ENCODE measurements at places on chromosomes 11 and 22. TPM values are rescaled to one million over a fixed set of nuclear protein-coding genes. Genes with fewer than 3 reads are reported as not detected.

Gene TMEM151A
- total RNA-seq, result not detected

Gene MMP11
- 1.0 TPM for total RNA-seq

Gene P2RY6
- total RNA-seq, result not detected

Gene MN1
- 0.29 TPM for total RNA-seq

Gene RAC2
- total RNA-seq, result 834 TPM

Gene POU2AF3
- not detected for total RNA-seq

DNA sequence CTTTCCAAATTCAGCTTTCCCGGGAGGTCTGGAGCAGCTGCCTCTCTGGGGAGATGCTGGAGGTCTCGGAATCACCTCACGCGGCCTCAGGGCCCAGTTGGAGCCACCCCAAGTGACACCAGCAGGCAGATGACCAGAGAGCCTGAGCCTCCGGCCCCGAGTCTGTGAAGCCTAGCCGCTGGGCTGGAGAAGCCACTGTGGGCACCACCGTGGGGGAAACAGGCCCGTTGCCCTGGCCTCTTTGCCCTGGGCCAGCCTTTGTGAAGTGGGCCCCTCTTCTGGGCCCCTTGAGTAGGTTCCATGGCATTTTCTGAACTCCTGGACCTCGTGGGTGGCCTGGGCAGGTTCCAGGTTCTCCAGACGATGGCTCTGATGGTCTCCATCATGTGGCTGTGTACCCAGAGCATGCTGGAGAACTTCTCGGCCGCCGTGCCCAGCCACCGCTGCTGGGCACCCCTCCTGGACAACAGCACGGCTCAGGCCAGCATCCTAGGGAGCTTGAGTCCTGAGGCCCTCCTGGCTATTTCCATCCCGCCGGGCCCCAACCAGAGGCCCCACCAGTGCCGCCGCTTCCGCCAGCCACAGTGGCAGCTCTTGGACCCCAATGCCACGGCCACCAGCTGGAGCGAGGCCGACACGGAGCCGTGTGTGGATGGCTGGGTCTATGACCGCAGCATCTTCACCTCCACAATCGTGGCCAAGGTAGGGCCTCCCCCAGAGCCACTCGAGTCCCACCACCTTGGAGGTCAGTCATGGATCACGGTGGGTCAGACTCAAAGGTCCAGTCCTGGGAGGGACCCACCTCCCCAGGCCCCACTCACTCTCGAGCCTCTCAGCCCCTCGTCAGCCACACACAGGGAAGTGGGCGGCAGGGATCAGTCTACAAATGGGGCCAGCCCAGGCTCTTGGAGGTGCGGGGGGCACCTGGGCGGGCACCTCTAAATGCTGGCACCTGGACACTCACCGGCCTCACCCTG lies 525 bp downstream of the SLC22A12 start:
- no peak for DNase-seq
- H3K4me1 ChIP-seq, result no peaks in the 10 kb centered on the region
- H3K4me3 ChIP-seq, result no peak overlapping the region
- H3K27ac ChIP-seq, result no peak overlapping the region
- peaks cover 15% of the 10 kb centered on the region for H3K27me3 ChIP-seq

DNA sequence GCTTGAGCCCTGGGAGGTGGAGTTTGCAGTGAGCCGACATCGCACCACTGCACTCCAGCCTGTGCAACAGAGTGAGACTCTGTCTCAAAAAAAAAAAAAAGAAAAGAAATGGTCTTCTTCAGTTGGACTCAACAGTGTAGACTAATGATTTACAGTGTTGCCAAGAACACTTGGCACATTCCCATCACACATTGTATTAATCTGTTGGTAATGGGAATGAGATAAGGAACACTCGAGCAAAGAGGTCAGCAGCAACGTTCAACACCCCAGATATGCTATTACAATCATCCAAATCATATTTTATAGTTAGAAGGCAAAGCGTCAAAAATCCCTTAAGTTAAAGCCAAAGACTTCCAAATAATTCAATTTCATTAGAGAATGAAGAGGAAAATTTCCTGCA lies 14.5 kb downstream of the CDON start:
- H3K4me1 ChIP-seq, result peaks cover 3% of the 10 kb centered on the region
- no peaks in the 10 kb centered on the region for H3K36me3 ChIP-seq
- H3K27me3 ChIP-seq, result peaks cover 22% of the 10 kb centered on the region
- no peak for DNase-seq
- H3K27ac ChIP-seq, result no peak overlapping the region
- H3K4me3 ChIP-seq, result no peak overlapping the region

DNA sequence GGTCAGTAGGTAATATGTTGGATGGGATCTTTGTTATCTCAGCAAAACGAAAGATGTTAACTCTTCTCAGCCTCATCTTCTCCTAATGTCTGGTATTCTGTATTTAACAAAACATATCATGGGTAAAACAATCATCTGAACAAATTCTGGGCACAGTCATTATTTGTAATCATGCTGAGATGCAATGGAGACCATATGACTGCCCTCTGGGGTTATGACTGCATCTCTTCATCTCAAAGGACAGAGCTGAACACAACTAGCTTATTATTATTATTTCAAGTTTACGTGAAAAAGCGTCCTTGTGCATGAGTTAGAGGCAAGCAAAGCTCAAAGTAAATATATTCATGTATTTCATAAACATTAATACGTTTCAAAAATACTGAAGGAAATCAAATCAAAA lies 29.7 kb upstream of the PSMA1 start:
- no peak overlapping the region for H3K4me3 ChIP-seq
- H3K4me1 ChIP-seq, result peaks cover 31% of the 10 kb centered on the region
- no peak for DNase-seq
- H3K36me3 ChIP-seq, result peaks cover 58% of the 10 kb centered on the region

- H3K27ac ChIP-seq, result peak overlapping the region; percentile 75
- H3K4me1 ChIP-seq, result peaks cover 25% of the 10 kb centered on the region
- H3K27me3 ChIP-seq, result peaks cover 20% of the 10 kb centered on the region
- no peaks in the 10 kb centered on the region for H3K36me3 ChIP-seq
- no peak overlapping the region for H3K4me3 ChIP-seq
Measured at GRCh38 chr11:61756147-61756451, 3.7 kb downstream of the MYRF start.

DNA sequence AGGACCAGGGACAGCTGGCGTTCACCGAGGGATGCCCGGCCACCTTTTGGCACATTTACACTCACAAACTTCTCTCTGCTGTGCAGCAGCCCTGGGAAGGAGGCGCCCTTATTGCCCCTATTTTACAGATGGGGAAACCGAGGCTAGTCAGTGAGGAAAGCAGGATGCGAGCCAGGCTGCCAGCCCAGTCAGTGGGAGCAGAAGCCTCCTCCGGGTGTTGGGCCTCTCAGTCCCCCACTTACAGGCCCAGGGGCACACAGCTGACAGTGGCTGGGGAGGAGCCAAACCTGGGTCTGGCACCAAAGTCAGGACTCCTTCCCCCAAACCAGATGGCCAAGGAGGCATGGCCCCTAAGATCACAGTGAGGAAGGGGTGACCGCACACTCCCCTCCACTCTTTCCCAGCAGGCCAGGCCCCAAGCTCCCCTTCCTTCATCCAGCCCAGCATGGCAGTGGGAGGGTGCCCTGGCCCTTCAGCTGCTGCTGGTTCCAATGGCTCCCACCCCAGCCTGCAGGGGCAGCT lies 121.4 kb upstream of the ANO1 start:
- no peaks in the 10 kb centered on the region for H3K4me1 ChIP-seq
- H3K4me3 ChIP-seq, result no peak overlapping the region
- H3K27ac ChIP-seq, result no peak overlapping the region
- DNase-seq, result no peak
- no peaks in the 10 kb centered on the region for H3K36me3 ChIP-seq

DNA sequence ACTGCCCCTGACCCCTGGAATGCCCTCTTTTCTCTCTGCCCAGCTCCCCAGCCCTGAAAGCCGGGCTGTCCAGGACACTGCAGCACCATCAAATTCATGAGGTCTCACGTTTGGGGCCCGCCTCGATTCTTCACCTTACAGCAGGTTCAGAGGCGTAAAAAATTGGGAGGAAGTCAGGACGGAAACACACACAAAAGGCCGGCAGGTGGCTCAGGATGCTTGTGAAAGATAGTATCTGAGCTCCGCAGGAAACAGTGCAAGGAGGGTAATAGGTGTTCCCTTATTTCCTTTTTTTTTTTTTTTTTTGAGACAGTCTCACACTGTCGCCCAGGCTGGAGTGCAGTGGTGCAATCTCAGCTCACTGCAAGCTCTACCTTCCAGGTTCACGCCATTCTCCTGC lies 4.1 kb downstream of the RFPL2 start:
- no peak overlapping the region for H3K4me3 ChIP-seq
- H3K27me3 ChIP-seq, result peaks cover 31% of the 10 kb centered on the region
- DNase-seq, result no peak
- no peaks in the 10 kb centered on the region for H3K36me3 ChIP-seq
- H3K4me1 ChIP-seq, result peaks cover 45% of the 10 kb centered on the region

- H3K4me3 ChIP-seq, result no peak overlapping the region
- no peak for DNase-seq
- no peak overlapping the region for H3K27ac ChIP-seq
- no peaks in the 10 kb centered on the region for H3K36me3 ChIP-seq
- no peaks in the 10 kb centered on the region for H3K4me1 ChIP-seq
Measured at GRCh38 chr11:19853016-19853415, 140.4 kb downstream of the NAV2 start.

DNA sequence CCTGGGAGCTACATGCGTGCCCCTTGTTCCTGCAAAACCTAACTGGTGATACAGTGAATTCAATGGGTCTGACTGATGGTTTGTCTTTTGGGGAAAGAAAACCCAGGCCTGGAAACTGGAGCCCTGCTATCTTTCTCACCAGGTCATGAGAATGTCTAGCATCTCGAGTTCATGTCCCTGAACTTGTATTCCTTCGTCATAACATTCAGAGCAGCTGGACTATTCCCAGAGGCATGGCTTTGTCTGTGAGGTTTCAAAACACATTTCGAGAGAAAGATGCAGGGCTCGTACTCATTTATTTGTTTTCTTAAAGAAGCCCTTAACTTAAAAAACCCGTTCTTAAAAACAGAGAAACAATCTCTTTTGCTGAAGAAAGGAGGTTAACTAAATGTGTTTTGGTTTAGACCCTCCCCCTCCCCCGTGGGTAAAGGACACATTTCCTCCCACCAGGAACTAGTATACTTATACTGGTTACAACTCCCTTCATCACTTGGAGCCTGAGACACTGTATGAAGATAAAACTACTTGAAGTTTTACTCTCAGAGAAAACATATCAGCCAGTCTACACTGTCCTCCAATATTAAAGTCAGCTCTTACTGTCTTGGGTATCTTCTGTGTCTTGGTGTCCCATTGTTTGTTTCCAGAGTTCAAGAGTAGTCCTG lies 43.2 kb downstream of the ME3 start:
- peaks cover 58% of the 10 kb centered on the region for H3K27me3 ChIP-seq
- H3K27ac ChIP-seq, result no peak overlapping the region
- peaks cover 14% of the 10 kb centered on the region for H3K4me1 ChIP-seq
- DNase-seq, result no peak
- H3K4me3 ChIP-seq, result no peak overlapping the region
- no peaks in the 10 kb centered on the region for H3K36me3 ChIP-seq

DNA sequence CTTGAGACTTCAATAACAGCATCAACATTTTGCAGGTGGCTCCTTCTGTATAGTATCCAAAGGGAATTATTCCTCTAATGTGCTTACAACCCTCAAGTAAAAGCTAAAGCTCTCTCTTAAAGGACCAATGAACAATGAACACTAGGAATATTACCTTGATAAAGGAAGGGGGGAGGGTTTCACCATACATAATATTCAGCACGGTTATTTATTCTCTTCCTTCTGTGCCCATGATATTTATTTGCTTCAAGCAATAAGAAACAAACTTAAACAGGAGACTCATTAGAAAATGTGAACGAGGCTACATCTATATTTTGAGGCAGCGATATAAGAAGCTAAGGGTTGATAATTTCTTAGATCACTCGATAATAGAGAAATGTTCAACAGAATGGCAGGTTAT lies 21.2 kb downstream of the BLID start:
- DNase-seq, result no peak
- H3K27ac ChIP-seq, result no peak overlapping the region
- no peaks in the 10 kb centered on the region for H3K4me1 ChIP-seq
- peaks cover 12% of the 10 kb centered on the region for H3K27me3 ChIP-seq
- H3K36me3 ChIP-seq, result no peaks in the 10 kb centered on the region
- no peak overlapping the region for H3K4me3 ChIP-seq

DNA sequence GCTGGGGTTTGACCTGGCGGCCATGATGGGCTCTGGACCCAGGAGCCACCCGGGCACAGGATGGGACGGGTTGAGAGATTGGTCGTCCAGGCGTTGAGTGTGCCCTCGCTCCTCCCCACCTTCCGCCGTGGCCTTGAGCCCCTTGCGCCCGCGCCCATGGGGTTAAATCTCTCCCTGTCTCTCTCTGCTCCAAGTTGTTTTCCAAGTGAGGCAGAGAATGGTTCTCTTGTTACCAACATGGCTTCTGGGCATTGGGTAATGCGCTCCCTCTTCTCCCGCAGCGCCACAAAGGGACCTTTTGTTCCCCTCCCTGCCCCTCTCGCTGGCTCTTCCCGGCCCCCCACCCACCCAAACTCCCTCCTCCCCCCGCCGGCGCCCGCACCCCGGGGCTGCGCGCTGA lies 18.8 kb upstream of the PICK1 start:
- no peak for DNase-seq
- no peaks in the 10 kb centered on the region for H3K4me1 ChIP-seq
- no peaks in the 10 kb centered on the region for H3K27me3 ChIP-seq
- no peak overlapping the region for H3K27ac ChIP-seq

- no peaks in the 10 kb centered on the region for H3K27me3 ChIP-seq
- H3K27ac ChIP-seq, result peak overlapping the region; percentile 82
- peaks cover 95% of the 10 kb centered on the region for H3K4me1 ChIP-seq
Measured at GRCh38 chr11:128470081-128470480, 117.3 kb downstream of the ETS1 start.

DNA sequence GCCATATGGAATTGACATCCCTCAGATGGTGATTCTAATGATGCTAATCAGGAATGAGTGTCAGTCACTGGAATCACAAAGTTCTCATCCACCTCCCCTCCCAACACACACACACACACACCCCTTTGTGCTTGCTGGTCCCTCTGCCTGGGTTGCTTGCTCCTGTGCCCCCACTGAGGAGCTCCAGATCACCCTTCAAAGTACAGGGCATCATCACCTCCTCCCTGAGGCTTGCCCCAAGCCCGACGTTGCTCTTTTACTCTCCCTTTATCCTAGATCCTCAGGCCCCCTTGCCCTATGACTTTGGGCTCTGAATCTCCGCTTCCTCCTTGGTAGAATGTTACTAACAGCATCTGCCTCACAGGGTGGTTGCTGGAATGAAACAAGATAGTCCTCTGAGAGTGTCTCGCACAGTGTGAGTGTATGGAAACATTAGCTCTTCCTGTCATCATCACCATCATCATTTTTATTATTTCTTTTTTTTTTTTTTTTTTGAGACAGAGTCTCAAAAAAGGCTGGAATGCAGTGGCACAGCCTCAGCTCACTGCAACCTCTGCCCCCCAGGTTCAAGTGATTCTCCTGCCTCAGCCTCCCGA lies 3.4 kb downstream of the TOM1 start:
- H3K4me1 ChIP-seq, result peaks cover 40% of the 10 kb centered on the region
- peaks cover under 1% of the 10 kb centered on the region for H3K36me3 ChIP-seq
- no peaks in the 10 kb centered on the region for H3K27me3 ChIP-seq
- H3K4me3 ChIP-seq, result no peak overlapping the region
- H3K27ac ChIP-seq, result no peak overlapping the region
- DNase-seq, result no peak

- H3K27me3 ChIP-seq, result peaks cover 3% of the 10 kb centered on the region
- H3K4me3 ChIP-seq, result no peak overlapping the region
- DNase-seq, result no peak
- H3K36me3 ChIP-seq, result no peaks in the 10 kb centered on the region
- H3K4me1 ChIP-seq, result no peaks in the 10 kb centered on the region
Measured at GRCh38 chr11:118635237-118635591, 27.8 kb downstream of the PHLDB1 start.

All from activated CD8-positive, alpha-beta memory T cell treated with anti-CD3 and anti-CD28 coated beads, Interleukin-2, amount 10 ng/mL, durations not matched to agents 7 days and 5 days (primary cell).